ENCODE measurements at places on chromosomes 3 and 15.

GRCh38 chr15:73952171-73952912 is 26.1 kb downstream of the LOXL1 start:
- no peak for DNase-seq

DNA sequence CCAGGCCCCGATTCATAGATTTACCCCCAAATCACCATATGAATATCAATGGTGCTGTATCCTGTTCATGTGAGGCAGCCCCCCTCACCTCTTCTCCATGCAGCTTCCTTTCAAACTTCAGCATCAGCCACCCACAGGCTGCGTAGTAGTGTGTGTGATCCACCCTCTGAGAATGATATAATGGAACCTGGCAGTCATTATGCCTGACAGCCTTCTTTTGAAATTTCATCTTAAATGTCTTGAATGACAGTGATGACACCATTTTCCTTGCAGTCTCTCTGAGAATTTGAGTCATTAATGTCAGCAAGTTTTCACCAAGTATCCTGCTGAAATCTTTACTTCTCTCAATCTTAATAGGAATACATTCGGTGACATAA is 3.5 kb upstream of the CLRN1 start:
- DNase-seq = no peak

DNA sequence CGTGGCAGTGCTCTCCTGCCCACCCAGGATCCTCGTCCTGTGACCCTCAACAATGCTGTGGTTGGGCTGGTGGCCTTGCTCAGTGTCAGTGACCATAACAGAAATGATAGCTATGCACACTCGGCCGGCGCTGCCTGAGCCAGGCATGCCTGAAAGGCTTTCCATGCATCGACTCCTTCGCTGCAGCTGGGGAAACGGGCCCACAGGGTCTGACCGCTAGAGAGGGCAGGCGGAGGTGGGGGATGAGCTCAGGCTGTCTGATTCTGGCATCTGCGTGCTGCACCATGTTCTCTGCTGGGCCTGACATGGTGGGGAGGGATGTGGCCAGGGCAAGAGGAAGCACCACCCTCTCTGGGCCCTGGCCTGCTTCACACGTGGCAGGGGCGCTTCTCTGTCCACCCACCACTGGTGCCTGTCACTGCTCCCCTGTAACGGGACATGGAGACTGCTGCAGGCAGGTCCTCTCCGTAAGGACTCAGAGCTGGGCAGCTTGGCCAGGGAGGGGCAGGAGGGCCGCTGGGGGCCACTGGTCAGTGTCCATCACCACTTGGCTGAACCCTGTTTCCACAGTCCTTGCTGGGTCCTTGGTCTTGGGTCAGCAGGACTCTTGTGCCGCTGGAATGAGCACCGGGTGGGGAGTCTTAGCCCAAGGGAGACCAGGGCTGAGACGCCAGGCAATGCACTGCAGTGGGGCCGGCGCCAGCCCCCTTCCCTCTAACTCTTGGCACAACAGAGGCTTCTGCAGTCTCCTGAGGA is 64.1 kb upstream of the RPL32 start:
- DNase-seq = no peak

DNA sequence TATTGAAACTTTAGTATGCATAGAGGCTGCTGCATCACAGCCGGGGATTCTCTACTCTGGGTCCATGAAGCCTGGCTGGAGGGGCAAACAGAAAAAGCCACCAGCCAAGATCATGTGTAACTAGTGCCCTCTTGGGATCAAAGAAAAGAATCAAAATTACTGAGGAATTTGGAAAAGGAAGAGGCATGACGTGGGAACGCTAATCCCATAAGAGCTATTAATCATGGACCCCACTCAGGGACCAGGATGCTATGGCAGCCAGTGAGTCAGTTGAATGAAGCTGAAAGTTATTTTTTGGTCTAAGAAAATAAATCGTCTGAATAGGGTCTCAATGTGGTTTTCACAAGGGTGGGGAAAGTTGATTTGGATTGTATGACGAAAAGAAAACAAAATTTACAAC is 1165.1 kb downstream of the ROBO2 start:
- no peak for DNase-seq

DNA sequence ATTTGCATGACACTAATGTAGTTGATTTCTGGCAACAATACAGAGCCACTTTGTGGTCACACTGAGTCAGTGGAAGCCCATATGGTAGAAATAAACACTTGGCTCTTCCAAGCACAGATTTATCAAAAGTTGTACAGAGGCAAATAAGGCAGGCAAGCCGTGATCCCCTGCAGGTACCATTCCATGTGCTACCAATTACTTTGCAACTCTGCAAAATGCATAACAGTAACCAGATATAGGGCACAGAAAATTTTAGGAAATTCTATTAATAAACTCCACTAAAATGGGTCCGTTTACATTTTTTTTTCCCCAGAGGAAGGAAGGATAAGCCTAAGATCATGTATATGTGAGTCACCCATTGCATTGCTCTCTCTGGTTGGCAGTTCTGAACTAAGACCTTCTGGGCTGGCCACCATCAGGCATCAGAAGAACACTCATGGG is 103.1 kb upstream of the PTX3 start:
- no peak for DNase-seq

- DNase-seq = no peak
Measured at GRCh38 chr3:195752066-195752465, 31.3 kb downstream of the MUC20 start.

- no peak for DNase-seq
Measured at GRCh38 chr3:190877925-190878324, 15.4 kb upstream of the GMNC start.

DNA sequence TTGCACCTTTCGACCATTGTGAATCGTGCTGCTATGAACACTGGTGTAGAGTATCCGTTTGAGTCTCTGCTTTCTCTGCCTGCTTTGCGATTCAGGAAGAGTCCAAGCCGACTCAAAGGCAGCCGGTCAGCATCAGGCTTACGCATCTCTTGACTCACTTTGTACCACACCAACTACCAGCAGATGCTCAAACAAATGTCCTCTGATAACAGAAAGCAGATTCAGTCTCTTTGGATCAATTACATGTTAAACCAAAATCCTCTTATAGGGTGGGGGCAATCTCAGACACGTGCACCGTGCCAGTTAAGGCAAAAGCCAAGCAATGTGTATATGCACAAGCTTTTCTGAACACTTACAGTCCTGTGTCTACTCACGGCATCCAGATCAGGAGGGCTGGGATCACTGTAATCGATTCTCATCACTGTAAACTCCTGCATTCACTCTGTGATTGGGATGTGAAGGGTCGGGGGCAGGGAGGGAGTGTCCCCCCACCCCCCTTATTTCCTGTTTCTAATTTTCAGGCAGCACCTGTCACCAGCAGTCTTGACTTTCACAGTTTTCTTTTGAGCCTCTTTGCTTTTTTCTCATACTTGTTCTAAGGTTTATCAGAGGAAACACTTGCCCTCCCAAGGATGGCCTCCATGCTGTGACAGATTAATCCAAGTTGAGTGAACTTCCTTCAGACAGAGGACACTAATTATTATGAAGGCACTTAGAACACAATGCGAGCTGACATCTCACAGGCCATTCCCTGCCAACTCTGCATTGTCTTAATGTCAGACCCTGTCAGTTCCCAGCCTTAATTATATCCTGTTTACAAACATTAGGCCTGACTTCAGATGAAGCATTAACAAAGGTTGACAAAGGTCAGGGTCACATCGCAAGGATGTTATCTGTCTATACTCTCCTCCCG is 153.5 kb downstream of the MECOM start:
- DNase-seq = no peak

GRCh38 chr15:59170295-59171066 is 36.2 kb upstream of the LDHAL6B start:
- no peak for DNase-seq

- peak; percentile 5 for DNase-seq
Measured at GRCh38 chr15:25249236-25250010, 189.4 kb downstream of the UBE3A start.

DNA sequence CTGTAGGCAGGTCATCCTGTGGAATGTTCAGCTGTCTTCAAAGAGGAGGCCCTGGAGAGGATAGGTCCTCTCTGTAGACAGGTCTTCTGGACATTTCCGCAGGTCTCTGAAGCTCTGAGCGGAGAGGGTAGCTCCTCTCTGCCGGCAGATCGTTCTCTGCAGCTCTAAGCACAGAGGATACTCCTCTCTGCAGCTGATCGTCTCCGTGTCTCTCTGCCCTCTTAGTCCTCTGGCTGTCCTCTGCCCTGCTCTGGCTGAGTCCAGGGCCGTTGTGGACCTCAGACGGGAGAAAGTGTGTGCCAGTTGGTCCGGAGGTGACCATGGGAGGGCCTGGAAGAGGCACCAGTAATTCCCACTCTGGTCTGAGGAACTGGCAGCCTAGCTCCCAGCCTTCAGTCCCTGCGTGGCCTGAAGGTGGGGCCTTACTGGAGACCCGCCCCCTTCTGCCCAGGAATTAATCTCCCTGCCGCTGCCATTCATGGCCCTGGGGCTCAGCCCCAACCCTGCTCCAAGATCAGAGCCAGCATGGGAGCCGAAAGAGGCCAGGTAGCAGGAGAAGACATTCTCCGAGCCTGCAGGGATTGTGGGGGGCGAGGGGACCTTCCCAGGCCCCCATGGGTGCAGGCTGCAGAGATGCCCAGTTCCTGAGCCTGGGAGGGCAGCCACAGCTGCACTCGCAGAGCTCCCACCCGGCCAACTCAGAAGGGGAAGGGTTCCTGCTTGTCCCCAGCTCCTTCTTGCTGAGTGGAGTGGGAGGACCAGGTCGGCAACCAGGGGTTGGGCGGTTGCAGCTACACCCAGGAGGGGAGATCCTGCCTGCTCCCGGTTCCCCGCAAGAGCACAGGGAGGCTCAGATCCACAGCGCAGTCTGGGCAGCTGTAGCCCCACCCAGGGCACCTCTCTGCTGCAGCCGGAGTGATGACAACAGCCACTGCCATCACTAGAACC is 488.7 kb downstream of the RSL24D1 start:
- DNase-seq = no peak

DNA sequence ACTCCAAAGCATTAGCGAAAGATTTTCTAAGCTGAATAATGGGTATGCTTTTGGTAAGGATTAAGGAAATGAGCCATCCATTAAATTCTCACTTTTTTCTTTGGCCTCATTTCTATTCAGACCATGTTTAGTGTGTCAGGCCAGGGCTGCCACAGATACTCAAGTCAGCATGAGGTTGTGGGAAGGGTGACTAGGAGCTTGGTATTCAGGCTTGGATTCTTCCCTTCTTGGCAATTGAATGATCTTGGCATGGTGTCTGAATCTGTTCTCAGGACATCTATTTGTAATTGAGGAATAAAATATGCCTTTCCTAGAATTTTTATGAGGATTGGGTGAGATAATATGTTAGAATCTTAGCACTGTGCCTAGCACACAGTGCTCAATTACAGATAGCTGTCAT is 11.2 kb downstream of the CCNB2 start:
- no peak for DNase-seq

DNA sequence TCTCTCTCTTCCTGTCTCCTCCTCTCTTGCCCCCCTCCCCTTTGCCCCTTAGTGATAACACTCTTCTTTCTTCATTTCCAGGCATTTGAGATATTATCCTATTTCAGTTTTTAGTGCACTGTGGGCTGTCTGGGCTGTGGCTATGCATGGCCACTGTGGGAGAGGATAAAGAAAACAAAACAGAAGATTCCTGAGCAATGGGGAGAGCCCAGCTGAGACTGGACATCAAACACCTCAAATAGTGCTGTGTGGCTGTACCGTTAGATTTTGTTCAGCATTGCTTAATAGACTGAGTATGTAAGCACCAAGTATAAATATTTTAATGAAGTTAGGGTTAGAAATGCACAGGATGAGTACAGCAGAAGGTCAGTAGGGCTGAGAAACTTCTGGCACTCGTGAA is 7.9 kb upstream of the GBE1 start:
- no peak for DNase-seq

GRCh38 chr15:82928711-82929110 is 23.8 kb downstream of the HOMER2 start:
- DNase-seq = no peak

DNA sequence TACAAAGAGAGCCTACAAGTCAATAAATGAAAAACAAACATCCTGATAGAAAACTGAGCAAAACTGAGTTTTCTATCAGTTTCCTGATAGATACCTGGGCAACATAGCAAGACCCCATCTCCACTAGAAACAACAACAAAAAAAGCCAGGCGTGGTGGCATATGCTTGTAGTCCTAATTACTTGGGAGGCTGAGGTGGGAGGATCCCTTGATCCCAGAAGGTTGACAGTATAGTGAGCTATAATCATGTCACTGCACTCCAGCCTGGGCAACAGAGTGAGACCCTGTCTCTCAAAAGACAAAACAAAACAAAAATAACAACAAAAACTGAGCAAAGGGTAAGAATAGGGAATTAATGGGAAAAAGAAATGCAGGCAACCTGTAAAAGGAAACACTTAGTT is 23.9 kb upstream of the UBE2E1 start:
- DNase-seq = no peak

DNA sequence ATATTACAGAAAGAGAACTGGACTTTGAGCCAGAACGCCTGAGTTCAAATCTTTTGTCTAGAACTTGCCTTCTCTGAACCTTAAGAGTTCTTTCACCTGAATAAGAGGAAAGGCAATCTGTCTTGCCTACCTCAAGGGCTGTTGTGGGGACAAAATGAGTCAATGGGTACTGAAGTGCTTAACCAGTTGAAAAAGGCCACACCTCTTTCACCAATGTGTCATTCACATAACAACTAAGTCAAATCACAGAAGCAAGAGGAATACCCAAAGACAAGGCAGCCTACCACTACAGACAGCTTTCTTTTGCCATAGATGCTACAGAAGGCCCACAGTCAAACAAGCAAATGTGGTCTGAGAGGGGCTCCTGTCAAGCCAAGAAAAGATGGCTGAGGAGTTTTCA is 39.7 kb downstream of the NBEAL2 start:
- no peak for DNase-seq

DNA sequence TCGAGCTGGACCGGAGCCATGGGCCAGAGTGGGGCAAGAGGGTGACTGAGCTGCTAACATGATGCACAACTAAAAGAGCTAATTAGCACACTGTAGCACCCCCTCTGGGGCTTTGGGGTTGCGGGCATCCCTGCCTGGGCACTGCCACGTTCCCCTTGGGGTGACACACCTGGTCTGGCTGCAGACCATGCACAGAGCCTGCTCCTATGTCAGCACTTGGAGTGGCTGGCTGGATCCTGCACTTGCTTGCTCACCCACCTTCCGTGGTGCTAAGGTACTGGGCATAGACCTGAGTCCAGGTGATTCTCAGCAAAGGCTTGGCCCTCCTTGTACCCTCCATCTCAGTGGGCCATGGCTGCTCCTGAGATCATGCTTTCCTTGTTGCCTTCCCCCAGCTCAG is 12.8 kb upstream of the SPTBN5 start:
- no peak for DNase-seq

GRCh38 chr15:81031203-81031602 is 30.5 kb downstream of the TLNRD1 start:
- no peak for DNase-seq

GRCh38 chr3:56361731-56362130 is 106.5 kb downstream of the ERC2 start:
- DNase-seq = no peak
